ENCODE measurements at places on chromosomes 12 and 14.

DNA sequence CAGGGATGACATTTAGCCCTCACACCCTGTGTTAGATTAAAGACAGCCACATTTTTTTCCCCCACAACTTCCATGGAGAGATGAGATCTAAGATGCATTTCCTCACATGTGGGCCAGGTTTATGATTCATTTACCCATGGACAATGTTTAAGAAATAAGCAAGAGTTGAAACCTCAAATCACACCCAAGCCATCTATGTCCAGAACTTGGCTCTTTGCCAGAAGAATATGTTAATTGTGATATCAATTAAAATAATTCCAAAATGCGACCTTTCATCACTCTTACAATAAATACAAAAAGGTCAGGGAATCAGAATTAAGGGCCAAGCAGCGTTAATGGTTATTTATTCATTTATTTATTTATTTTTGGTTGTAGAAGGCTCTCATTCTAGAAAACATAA is 1376.9 kb upstream of the TMEM132C start:
- DNase-seq: no peak

GRCh38 chr12:59119676-59120075 is 199.4 kb upstream of the LRIG3 start:
- DNase-seq: no peak

DNA sequence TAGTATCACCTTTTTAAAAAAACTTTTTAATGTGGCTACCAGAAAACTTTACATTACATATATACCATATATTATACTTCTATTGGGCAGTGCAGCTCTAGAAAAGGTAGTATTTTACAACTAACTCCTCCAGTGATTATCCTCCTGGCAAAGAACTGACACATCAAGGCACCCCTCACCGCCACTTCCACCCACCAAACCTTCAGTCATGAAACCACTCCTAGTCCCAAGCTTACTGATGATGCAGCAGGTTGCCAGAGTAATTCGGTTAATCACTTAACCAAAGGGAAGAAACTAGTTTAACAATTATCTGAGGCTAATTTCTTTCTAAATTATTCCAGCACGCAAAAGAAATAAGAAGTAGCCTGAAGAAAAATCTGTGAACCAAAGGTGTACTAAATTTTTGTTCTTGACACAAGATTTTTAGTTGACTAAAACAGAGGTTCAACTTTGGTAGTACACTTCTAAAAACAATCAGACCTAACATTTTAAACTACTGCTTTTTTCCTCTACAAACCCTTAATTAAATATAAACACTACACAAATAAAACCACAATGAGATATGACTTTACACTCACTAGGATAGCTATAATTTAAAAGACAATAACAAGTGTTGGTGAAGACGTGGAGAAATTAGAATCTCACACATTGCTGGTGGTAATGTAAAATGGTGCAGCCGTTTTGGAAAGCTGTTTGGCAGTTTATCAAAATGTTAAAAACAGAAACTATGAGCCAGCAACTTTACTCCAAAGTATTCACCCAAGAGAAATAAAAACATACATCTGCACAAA is 16.7 kb downstream of the SPPL3 start:
- no peak for DNase-seq

DNA sequence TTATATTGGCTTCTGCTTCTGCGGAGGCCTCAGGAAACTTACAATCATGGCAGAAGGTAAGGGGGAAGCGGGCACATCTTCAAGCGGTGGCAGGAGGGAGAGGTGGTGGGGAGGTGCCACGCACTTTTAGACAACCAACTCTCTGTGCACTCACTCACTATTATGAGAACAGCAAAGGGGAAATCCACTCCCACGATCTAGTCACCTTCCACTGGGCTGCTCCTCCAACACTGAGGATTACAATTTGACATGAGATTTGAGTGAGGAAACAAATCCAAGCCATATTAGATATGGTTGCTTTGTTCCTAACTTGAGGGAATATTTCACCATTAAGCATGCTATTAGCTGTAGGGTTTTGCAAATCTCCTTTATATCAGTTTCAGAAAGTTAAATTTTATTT is 80.3 kb downstream of the UNC79 start:
- DNase-seq: no peak

DNA sequence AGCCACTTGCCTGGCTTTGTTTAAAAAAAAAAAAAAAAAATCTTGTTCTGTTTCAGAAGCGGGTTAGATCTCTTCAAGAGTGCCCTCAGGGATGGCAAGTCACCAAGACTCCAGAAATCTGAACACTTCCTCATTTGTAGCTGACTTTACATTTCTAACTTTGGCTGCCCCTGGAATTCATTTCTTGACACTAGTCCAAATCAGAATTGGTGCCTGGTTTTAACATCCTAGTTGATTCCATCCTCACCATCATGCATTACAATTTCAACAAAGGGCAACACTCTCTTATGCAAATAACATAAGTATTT is 295.5 kb downstream of the RMST start:
- DNase-seq: no peak

GRCh38 chr12:26133521-26133920 is 8.7 kb upstream of the BHLHE41 start:
- DNase-seq: no peak

DNA sequence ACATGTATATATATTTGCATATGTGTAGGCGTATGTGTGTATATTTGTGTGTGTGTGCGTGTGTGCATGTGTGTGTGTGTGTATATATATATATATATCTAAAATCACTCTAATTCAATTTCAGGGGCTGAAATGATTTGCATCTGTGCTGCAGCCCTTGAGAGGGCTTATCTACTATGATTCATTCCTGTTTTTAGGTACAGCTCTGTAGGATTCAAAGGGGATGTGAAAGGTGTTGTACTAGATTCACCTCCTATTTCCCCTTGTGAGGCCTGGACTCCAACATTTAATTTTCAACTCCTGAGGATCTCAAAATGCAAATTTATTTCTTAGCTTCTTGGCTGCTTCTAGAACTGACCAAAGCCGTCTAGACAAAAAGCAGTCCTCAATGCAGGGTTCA is 11.1 kb downstream of the ERP27 start:
- no peak for DNase-seq

GRCh38 chr14:24846261-24846660 is 203.7 kb downstream of the STXBP6 start:
- no peak for DNase-seq

DNA sequence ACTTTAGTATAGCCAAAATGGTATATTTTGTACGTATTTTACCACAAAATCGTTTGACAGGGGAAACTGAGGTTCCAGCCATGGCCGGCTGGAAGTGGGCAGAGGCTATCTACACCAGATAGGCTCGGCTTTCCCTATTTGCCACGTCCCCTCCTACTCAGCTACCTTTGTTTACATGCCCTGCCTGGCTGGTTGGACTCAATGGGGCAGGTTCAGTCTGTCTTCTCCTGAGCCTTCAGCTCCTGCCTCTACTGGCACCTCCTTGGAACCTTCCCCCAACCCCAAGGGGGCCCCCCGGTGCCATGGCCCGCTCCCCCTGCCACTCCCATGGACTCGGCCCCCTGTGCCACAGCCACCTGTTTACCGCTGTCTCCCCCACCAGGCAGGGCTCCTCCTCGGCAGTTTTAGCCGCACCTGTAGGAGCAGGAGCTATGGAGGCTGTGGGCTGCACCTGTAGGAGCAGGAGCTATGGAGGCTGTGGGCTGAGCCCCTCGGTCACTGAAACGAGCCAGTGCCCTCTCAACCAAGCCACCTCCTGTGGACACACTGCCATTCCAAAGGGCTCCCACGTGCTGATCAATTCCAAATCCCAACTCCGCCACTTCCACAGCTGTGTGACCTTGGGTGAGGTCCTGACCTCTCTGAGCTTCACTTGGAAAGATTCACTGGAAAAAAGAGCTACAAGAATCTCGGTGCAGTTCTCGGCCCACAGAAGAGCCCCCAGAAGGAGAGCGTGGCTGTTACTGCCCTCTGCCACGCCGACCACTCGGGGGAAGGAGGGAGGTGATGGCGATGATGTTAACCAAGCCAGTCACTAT is 62.2 kb downstream of the NCOR2 start:
- no peak for DNase-seq

- no peak for DNase-seq
Measured at GRCh38 chr12:91777268-91777992, 368.2 kb downstream of the BTG1 start.

- DNase-seq: no peak
Measured at GRCh38 chr12:6963791-6964413, 6.6 kb downstream of the PHB2 start.

DNA sequence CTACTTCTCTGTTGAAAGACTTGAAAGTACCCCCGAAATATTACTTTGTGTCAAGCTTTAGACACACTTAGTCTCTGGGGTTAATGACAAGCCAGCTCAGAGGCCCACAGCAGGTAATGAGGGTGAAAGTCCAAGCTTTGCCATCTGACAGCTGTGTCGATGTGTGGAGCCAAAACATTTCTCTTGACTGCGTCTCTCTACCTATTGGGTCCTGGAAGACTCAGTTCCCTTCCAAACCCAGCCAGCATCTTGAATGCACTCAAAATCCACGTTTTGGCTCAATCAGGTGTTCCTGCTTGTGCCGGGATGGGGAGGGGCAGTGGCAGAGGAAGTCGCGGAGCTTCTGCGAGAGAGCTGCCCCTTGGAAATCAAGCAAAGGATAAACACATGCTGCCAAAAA is 3.2 kb downstream of the PLXNC1 start:
- DNase-seq: no peak

DNA sequence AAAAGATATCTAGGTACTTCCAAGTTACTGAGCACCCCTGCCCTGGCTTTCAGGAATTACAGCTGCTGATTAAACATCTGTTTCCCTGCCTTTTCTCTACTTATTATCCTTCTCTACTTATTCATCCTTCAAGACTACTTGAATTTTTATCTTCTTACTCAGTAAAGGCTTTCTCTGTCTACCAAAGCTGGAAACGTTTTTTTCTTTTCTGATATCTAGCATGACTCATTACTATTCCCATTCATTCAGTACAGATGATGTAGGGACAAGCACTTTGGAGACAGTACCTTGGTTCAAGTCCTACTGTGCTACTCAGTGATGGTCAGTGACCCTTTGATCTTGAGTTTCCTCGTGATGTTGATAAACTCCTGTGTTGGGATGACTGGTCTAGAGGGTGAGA is 848.7 kb downstream of the NRXN3 start:
- no peak for DNase-seq

DNA sequence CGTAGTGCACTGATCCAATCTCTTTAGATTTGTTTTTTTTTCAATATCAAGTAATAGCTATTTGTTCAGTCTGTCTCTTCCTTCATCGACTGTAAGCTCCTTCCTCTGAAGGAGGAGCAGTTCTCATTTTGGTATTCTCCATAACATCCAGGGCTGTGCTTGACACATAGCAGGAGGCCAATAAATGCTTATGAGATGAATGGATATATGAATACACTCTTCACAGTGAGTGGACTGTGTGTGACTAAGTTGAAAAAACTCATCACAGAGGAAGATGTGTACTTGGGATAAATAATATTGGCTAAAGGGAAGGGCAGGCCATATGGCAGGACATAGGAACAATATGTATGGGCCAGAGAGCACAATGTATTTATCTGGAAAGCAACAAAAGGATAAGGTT is 205.3 kb upstream of the PRICKLE1 start:
- DNase-seq: no peak

GRCh38 chr14:88765130-88765529 is 27.6 kb downstream of the EML5 start:
- no peak for DNase-seq

- DNase-seq: no peak
Measured at GRCh38 chr14:99138999-99139865, 132.8 kb downstream of the BCL11B start.

DNA sequence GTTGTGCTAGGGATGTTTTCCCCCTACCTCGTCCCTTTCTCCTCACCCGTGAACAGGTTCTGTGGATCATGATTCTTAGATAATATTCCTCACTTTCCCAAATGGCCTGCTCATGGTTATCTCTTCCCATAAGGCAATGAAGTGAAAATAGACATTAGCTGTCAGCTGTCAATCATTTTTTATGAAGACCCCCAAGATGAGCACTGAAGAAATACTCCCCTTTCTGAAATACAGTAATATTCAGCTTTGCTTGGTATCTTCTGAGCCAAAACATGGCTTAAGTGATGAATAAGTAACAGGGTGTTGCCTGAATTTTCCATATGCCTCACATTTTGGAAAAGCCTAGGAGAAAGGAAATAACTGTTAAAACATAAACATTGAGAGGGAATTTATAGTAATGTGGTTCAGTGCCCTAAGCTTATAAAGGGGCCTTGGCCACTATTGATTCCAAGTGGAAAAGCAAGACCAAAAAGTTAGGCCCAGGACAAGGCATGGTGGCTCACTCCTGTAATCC is 70.7 kb upstream of the NAP1L1 start:
- DNase-seq: no peak

- DNase-seq: peak; percentile 4
Measured at GRCh38 chr14:89827265-89827664, 127.3 kb downstream of the EFCAB11 start.

DNA sequence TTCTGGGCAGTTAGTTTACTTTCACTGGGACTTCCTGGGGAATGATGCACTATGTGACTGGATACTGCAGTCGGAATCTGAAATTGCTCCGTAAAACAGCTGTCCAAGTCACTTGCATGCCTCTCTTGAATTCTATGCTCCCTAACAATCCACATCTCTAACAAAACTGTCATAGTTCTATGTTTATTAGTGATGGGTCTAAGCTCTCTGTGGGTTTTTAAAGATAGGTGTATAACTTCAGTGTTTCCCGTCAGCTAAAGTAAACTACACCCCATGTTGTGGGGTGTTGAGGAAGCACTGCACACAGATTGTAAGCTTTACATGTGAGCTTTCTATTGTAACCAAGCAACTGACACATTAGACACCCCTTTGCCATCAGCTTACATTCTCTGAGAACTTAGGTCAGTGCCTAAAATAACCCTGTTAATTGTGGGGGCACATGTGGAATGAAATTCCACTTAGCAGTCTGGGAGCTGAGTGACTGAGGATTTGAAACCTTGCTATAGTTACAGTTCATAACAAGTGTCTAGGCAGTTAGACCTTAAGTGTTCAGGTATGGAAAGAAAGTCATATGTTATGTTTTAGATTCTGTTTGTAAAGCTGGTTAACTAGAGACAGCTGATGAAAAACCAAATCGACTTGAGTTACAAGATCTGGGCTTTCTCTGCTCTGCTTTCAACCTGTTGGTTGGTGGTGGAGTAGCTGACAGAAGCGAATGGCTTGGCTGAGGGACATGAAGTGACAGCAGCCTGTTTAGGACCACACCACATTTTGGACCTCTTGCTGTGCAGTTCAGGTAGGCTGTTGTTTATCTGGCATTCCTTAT is 165.7 kb downstream of the AKAP6 start:
- no peak for DNase-seq

- no peak for DNase-seq
Measured at GRCh38 chr12:58764100-58764953, 156.0 kb downstream of the LRIG3 start.

GRCh38 chr14:101007765-101008164 is 104.2 kb upstream of the RTL1 start:
- no peak for DNase-seq

DNA sequence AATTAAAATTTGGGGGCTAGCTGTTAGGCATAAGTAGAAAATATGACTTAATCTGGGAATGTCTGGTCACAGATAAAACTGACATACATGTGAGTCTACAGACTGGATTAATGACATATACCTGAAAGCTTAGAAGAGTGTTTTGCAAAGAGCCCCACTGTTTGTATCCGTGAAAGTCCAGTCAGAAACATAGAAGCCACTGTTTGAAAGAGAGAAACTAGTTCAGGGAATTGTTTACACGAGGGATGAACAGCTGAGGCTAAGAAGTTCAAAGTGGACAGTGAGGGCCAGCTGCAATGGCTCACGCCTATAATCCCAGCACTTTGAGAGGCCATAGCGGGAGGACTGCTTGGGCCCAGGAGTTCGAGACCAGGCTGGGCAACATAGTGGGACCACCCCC is 36.2 kb upstream of the SGPP1 start:
- no peak for DNase-seq

All from hematopoietic multipotent progenitor cell treated with erythropoietin and hydrocortisone succinate and interleukin-3 and kit ligand, for 8 days (in vitro differentiated cells).